ENCODE measurements at places on chromosomes 4 and X. TPM values are rescaled to one million over a fixed set of nuclear protein-coding genes. Genes with fewer than 3 reads are reported as not detected.

- no peak for DNase-seq
Measured at GRCh38 chrX:104315555-104315954, 60.8 kb upstream of the ESX1 start.

GRCh38 chr4:78772526-78773091 is 3.5 kb upstream of the BMP2K start:
- DNase-seq: no peak

GRCh38 chrX:78922754-78923153 is 22.4 kb upstream of the P2RY10 start:
- no peak for DNase-seq

GRCh38 chrX:110758781-110759422 is 36.7 kb downstream of the CHRDL1 start:
- no peak for DNase-seq

DNA sequence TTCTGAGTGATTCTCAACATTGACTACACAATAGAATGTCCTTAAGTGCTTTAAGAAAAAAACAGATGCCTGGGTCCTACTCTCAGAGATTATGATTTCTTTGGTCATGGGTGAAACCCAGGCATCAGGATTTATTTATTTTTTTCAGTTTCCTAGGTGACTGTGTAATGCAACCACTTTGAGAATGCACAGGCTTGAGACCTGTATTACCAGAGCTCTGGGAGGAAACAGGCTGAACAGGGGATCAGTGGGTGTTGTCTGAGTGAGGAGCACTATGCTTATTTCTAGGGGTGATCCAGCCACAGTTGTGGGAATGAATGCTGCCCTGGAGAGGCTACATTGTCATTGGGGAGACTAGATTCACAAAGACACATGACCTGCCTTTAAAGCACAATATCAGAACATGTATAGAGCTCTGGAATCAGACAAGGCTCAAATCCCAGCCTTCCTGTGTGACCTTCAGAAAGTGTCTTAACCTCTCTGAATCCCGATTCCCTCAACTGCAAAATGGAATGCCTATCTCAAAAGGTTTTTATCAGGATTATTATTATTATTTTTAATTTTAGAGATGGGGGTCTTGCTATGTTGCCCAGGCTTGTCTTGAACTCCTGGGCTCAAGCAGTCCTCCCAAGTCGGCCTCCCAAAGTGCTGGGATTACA is 61.6 kb upstream of the PRPS1 start:
- DNase-seq: no peak

DNA sequence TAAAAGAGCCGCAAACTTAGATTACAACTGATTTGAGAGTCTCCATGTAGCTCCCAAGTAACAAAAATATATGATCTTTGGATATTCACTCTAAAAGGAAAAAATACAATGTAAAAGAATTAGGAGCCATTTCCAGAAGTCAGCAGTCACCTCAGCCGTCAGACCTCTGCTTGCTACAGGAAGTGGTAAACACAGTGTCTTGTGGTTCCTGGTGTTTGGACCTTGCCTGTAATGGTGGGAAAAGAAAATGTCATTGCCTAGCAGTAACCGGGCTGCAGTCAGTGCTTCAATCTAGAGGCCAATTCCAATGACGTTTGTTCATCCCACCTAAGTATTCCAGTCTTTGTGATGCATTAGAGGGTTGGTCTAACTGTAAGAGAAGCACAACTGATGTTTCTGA is 28.9 kb upstream of the SMIM31 start:
- DNase-seq: no peak

DNA sequence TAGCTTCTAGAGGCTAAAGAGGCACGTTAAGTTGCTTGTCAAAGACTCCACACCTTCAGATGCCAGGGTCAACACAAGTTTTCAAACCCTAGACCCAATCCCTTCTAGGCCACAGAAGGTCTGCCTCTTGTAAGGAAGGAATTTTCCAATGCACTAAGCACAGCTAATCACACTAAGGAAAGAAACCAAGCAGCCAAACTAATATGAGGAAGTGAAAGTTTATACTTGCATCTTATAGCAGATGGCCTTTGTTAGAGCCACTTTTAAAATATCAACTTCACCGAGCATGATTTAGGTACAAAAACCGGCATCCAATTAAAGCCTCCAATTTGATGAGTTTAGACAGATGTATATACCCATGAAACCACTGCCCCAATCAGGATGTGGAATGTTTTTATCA is 9.9 kb downstream of the FHL1 start:
- no peak for DNase-seq

- DNase-seq: no peak
Measured at GRCh38 chr4:108751321-108751720, 11.5 kb downstream of the ETNPPL start.

GRCh38 chrX:135421932-135422809 is at the start of gene SMIM10L2A:
Gene SMIM10L2A (plus strand): TSS chrX:135421944. CDS start chrX:135422132, 188 bp downstream.
- no peak for DNase-seq

GRCh38 chr4:51958199-51958968 is 61.8 kb downstream of the LRRC66 start:
- no peak for DNase-seq

- no peak for DNase-seq
Measured at GRCh38 chrX:47146936-47147859, 2.2 kb downstream of the RBM10 start.

DNA sequence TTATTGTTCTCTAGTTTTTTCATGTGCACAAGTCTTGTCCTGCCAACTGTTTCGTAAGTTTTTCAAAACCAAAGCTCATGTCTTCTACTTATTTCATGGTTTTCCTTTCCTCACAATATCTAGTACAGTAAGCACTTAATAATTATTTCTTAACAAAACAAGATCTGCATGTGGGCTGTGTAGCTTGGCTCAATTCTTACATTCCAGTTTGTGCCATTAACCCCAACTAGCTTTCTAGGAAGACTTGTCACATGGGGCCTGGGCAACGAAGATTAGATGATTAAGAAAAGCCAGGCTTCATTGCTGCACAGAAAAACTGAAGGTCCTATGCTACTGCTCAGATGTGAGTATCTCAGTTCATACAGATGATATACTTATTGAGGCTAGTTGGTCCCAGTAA is 155.3 kb upstream of the TEX13A start:
- DNase-seq: no peak

GRCh38 chrX:54208531-54208930 is 25.5 kb upstream of the FAM120C start:
- no peak for DNase-seq

DNA sequence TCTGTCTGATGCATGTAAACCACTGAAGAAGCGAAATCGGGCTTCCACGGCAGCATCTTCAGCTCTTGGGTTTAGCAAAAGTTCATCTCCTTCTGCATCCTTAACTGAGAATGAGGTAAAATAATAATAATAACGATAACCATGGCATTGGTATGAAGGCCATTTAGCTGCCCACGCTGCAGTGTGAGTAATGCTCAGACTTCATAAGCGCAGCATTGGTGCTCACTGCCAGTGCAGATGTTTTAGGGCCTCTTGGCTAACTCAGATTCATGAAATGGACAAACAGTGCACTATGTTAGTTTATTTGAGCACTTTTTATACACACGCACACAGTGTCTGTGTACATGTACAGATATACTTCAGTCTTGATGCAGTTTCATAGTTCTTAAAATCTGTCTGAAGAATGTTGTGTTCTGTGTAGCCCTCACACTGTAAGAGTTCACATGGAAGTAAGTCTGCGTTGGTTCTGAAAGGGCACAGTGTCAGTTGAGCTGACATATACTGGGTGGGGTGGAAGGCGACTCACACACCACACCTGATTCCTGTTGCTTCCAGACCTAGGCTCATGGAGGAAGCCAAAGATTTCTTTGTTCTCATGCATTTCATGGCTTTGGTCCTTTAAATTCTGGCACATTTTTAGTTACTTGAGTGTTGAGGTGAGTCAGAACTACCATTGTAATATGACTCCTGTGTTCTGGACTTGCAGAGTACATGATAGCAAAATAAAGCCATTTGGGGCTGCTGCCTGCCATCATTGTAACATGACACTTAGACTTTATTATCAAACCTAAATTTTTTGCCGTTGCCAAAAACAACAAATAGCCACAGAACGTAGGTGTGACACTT is 68.7 kb downstream of the NSD2 start:
- DNase-seq: no peak

DNA sequence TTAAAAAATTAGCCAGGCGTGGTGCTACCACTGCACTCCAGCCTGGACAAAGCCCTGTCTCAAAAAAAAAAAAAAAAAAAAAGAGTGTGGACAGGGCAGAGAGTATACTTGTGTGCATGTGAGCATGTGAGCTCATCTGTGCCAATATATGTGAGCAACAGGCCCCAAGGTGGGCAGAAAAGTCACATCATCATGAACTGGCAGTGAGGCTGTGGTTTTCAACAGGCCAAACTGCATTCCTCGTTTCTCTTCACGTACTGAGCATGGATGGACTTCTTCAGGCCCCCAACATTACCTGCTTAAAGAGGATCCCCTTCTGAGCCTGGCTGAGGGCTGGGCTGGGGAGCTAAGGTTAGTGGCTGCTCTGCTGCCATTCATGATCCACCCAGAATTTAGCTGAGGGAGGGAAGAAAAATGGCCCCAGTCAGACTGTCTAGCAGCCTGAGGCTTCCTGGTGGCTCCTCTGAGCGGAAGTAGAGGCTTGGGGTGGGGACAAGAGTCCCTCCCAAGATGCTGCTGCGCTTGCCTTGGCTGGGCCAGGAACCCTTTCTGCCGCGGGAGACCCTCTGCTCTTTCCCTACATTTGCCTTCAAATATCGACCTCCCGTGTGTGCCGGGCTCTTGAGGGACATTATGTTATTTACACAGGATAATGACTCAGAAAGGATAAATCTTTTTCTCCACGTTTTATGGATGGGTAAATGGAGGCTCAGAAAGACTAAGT is 55.0 kb downstream of the DIPK2B start:
- no peak for DNase-seq

DNA sequence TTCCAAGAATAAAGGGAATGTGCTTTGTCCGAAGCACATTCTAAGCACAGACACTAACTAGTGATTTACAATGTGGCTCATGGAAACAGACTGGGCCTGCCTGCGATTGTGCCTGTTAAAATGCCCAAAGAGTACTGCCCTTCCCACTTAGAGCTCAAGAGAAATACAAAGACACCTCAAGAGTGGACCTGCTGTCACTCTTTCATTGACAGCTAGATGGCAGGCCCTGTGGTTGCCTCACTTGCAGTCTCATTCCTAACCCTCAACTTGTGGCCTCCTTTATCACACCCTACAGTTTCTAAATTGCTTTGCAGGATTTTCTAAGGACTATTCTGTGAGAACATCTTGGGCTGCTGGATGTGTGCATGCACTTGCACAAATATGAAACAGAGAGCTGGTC is 331.0 kb upstream of the EMCN start:
- DNase-seq: no peak

GRCh38 chr4:11488657-11489452 is 60.2 kb upstream of the HS3ST1 start:
- no peak for DNase-seq

DNA sequence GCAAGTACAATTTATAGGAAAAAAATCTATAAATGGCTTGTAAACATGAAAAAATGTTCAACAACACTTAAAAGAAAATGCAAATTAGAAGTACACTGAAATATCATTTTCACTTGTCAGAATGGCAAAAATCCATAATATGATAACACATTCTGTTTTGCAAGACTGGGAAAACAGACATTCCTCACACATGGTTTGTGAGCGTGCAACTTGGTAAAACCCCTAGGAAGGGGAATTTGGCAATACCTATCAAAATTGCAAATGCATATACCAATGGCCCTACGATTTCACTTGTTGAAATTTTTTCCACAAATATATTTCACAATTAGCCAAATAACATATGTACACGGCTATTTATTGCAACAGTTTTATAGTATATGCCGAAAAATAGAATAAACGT is 31.4 kb downstream of the TBC1D9 start:
- DNase-seq: no peak

- DNase-seq: no peak
Measured at GRCh38 chr4:164926301-164926700, 49.3 kb downstream of the APELA start.

- DNase-seq: no peak
Measured at GRCh38 chr4:24131954-24132673, 242.3 kb upstream of the PPARGC1A start.

DNA sequence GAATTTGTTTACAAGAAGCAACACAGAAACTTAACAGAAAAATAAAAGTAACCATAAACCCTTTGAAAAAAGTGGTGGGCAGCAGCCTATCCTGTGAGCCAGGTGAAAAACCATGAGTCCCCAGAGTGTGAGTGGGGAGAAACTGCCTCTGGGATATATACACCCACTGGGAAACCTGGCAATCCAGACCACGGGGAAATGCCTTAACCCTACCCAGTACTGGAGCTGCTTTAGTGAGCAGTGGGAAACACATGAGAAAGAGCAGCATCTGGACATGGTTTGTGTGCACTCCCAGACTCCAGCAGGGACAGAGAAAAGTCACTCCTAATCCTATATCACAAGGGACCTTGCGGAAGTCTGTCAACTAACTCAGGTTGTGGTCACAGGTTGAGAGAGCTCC is 39.4 kb downstream of the UGT2A2 start:
- no peak for DNase-seq

GRCh38 chr4:10114607-10115006 is 2.0 kb downstream of the WDR1 start:
- no peak for DNase-seq

DNA sequence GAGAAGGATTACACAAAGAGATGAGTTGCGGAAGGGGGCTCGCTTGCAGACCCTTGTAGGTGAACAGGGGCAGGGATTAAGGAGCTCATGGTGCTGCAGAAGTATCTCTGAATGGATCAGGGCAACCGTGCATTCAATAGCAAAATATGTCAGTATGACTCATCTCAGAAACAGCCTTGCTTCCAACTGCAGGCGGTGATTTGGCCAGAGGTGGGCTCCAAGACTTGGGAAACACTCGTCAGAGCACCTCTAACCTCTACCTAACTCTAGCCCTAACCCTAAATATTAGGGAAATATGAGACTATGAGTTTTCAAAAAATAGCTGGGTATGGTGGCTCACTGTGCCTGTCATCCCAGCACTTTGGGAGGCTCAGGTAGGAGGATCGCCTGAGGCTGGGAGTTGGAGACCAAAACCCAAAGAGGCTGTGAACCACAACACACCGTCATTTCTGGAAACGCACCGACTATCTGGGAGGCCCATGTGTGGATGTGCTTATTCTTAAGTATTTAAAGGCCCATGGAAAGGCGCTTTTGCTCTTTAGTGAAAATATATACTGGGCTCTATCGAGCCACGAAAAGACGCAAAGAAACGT is 102.6 kb downstream of the DHRSX start:
- DNase-seq: no peak

Gene TEX13B
- not detected for total RNA-seq

Gene SAGE1
- not detected for total RNA-seq

Gene UNC5C
- total RNA-seq: 4.0 TPM

Gene TKTL2
- not detected for total RNA-seq

Gene GPRIN3
- 21.1 TPM for total RNA-seq

Gene RBM46
- total RNA-seq: not detected

Gene IRAK1
- 76.1 TPM for total RNA-seq

Gene LRIT3
- total RNA-seq: not detected

Gene CT83
- not detected for total RNA-seq

Gene AKAP14
- not detected for total RNA-seq

Gene RHOXF2
- total RNA-seq: not detected

Gene LCORL
- total RNA-seq: 19.3 TPM

Gene NEXMIF
- 1.4 TPM for total RNA-seq

Gene MYOZ2
- not detected for total RNA-seq

Gene TRPC5OS
- not detected for total RNA-seq

Gene ASMTL
- 14.6 TPM for total RNA-seq

Gene LIAS
- total RNA-seq: 20.0 TPM

Data from left colon (tissue), 2 donors.